ENCODE measurements at places on chromosomes 3 and 15.

GRCh38 chr15:65088643-65089021, 12.1 kb downstream of the KBTBD13 start:
- no peak for DNase-seq

DNA sequence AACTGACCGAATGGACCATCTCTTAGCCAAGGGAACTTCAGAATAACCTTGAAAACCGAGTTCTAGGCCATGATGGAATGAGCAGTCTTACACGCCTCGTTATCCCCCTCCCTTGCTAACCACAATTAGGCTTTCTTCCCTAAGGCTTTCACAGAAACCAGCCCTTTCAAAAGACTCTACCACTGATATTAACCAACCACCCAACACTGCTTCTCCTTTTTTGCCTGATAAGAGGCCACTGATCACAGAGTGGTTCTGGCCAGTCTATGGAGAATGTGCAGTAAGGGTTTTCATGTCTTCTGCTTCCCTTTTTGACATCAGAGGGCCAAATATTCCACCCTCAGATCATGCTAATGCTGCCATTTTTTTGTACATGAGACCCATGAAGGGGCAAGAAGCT, 59.3 kb downstream of the MCF2L2 start:
- DNase-seq: peak; percentile 45

GRCh38 chr3:156353563-156353962, 201.4 kb downstream of the SSR3 start:
- no peak for DNase-seq

GRCh38 chr3:146581080-146581601, 24.0 kb downstream of the PLSCR5 start:
- DNase-seq: no peak

DNA sequence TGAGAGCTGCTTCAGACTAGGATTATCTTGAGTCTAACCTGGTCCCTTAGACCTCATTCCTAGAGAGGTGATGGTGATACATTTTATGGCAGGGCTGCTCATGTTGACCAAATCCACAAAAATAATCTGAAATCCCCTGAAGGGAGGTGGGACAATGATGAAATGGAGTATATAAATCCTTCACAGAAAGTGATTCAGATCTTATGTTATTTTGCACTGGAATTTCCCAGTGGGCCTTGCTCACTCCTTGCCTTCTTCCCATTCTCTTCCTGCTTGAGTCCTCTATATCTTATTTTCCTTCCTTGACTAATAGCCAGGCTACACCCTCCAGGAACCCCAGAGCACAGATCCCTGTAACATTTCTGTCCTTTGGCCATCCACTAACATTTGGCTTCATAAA, 10.4 kb upstream of the TMEM202 start:
- no peak for DNase-seq

DNA sequence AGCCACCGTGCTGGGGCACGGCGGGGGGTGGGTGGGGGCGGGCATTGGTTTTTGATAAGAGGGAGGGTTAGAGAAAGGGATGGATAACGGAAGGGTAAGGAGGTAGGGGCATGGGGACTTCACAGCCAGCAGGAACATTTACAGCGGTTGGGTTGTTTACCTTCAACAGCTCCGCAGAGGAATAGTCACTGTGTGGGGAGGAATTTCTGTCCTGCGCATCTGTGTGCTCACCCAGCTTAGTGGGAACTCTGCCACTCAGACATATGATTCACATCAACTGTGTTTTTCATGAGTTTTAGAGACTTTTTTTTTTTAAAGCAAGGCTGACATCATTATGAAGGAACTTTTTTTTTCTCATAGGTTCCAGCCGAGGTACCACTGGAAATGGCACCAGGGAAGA, 19.6 kb downstream of the CHRD start:
- DNase-seq: no peak

DNA sequence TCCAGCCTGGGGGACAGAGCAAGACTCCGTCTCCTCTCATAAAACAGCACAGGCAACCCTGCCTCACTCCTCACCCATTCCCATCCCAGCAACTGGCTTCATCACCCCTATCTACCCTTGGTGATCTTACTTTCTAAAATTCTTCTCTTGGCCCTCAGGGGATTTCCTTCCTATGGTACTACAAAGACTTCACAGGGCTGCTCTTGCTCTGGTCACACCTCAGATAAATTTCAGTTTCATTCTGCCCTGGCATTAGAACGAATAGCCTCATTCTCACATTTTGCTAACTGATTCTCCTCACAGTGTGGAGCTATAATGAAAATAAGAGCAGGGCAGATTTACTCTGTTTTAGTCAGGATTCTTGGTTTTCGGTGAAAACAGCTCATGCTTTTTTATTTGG, 22.1 kb upstream of the CRBN start:
- DNase-seq: no peak

DNA sequence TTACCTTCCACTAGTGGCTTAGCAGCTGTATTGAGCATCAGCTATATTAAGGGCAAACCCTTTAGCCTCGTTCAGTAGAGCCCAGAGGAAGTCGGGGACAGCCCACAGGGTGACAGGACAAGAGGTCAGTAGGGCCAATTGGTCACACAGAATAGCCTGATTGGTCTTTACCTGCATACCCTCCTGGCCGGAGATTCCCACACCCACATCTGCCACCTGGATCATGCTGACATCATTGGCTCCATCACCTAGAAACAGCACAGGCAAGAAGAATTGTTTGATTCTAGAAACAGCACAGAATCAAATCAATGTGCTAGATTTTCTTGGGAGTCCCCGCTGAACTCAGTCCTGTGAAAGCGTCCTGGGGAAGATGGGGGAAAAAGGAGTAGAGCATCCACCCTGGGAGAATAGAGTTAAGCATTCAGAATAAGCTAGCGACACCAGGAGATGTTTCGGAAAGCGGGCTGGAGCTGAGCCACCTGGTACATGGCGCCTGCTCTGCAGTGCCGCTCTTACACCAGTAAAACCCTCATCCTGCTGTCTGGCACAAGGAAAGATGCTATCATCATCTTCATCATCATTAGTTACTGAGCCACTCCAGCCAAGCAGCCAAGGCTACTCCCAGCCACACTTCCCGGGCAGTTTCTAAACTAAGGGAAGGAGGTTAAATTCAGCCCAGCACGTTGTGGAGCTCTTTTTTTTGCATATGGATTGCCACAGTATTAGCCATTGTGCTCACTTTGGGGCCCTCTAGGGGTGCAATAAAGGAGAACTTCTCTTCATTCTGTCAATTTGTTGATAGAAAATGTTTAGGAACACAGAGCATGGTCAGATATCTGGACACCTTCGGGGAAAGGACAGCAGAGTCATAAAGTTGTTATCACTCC, 171.3 kb downstream of the ATP10A start:
- DNase-seq: peak; percentile 57

- DNase-seq: no peak
Measured at GRCh38 chr15:42048080-42048820, 27.4 kb upstream of the PLA2G4E start.

DNA sequence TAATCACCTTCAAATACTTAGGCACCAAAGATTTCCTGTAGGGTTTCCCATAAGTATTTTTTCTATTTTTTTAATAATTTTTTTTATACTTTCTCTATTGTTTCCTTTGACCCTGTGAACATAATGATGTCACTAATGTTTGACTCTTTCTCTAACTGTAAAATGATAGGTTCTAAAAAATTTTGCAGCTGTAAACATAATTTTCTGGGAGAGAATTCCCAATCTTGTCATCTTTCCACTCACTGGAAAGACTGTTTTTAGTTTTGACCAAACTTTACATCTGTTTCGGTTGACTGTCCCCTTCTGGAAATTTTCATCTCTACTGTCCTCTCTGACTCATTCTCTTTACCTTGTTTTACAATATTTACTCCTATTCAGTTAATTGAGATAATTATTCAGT, 5.5 kb upstream of the EPHA3 start:
- no peak for DNase-seq

DNA sequence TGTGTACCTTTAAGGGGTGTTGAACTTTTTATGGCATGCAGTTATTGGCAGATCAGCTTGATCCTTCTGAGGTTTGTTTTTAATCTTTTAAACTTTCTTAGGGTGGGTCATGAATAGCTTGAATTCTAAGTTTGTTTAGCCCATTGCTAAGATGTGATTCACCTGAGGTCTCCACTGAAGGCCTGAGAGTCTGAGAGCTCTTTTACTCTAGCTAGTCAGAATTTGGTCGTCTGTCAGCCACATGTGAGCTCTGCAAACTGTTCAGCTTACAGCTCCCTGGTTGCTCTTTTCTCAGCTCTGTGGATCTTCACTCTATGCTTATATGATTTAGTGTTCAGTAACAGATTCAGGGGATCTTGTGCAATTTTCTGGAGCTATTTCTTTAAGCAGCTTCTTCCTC, 161.3 kb downstream of the ABHD5 start:
- no peak for DNase-seq

DNA sequence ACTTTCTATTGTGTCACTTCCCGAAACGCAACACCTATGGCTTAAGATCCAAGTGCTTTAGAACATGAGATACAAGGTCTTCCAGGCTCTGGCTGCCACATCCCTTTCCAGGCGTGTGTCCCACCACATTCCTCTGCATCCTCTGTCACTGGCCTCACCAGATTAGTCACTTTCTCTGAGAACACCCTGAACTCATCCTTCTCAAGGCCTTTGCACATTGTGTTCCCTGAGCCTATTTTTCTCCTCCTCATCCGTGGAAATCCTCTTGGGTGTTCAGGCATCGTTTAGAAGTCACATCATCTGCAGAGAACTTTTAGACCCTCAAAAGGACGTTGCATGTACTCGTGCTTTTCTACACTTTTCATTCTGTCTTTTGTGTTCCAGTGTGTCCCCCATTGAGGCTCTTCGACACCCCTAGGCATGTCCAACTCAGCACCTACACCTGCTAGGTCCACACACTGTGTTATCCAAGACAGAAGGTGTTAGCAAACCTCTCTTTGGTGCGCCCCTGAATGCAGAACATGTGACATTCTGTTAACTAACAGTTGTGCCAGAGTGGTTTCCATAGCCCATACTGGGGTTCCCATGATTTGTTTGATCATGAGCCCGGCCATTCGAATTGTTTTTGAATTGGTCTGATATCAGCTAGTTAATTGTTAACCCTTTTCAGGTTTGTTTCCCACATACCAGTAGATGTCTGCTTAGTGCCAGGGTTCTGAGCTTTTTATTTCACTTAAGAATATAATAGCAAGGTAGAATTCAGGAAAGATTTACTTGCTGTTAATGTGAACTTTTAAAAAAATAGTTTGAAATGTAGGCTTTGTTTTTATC, 67.2 kb downstream of the LPP start:
- no peak for DNase-seq

GRCh38 chr3:188539631-188540194, 385.8 kb downstream of the LPP start:
- peak; percentile 8 for DNase-seq

DNA sequence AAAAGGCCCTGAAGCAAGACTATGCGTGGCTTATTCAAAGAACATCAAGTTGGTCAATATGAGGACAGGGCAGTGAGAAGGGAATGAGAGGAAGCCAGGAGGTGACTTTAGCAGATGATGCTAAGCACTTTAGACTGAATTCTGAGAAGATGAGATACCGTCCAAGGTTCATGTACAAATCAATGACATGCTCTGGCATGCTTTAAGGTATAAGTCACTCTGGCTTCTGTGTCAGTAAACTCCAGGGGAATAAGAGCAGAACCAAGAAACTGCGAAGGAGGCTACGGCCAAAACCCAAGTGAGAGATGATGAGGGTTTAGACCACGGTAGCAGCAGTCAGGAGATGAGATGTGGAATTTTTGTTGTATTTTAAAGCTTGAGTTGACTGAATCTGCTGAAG, 8.9 kb upstream of the CCDC50 start:
- no peak for DNase-seq

- no peak for DNase-seq
Measured at GRCh38 chr3:191959876-191960413, 499.0 kb downstream of the PYDC2 start.

GRCh38 chr3:162525066-162525742, 1028.6 kb downstream of the OTOL1 start:
- no peak for DNase-seq

- no peak for DNase-seq
Measured at GRCh38 chr15:47184003-47184907, 533.0 kb upstream of the SEMA6D start.

- DNase-seq: no peak
Measured at GRCh38 chr3:45508483-45509037, 86.0 kb upstream of the LIMD1 start.
